ENCODE measurements at places on chromosomes 12 and 14.

GRCh38 chr14:35395283-35395682, 9.3 kb downstream of the NFKBIA start:
- DNase-seq = no peak

DNA sequence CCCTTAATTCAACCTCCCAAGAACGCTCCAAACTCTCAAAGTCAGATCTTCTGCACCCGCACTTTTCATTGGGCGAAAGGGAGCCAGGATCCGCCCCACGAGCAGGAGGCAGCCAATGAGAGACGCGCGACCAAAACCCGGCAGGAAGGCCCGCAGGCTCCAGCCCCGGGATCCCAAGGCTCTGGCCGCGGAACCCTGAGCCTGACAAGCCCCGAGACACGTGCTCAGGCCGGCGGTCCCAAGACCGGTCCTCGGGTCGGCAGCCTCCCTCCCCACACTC, 438 bp downstream of the DDX54 start:
- peak; percentile 89 for DNase-seq

GRCh38 chr14:36746872-36747271, 85.2 kb downstream of the PAX9 start:
- no peak for DNase-seq

GRCh38 chr12:110613071-110613770, 708 bp upstream of the TCTN1 start:
- no peak for DNase-seq

- no peak for DNase-seq
These were observed 28.9 kb downstream of the PPTC7 start for GRCh38 chr12:110554184-110554583.

- no peak for DNase-seq
These were observed 1.4 kb upstream of the PWP1 start for GRCh38 chr12:107684029-107684795.

DNA sequence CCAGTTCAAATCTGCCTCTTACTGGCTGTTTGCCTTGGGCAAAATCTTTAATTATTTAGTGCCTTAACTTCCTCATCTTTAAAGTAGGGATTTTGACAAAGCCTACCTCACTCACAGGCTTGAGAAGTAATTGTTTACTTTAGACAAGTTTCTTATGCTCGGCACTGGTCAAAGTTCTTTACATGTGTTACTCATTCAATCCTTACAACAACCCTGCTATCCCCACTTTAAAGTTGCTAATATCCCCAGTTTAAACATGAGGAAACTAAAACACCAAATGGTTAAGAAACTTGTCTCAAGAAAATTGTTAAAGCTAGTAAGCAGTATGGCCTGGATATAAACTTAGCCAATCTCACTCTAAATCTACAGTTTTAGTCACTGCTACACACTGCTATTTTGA, 204.0 kb upstream of the AVPR1A start:
- no peak for DNase-seq
